ENCODE measurements at places on chromosomes 1 and 21.
A peak's percentile ranks its signal among the peaks of the same experiment; 100 is the strongest.

GRCh38 chr1:220544901-220545303 is 17.0 kb downstream of the MARK1 start:
- peak; percentile 5 for DNase-seq

GRCh38 chr1:33007190-33008050 is 29.3 kb downstream of the AK2 start:
- peak; percentile 86 for DNase-seq

- DNase-seq: peak; percentile 38
Observed at GRCh38 chr1:232620356-232620969, 9.5 kb downstream of the SIPA1L2 start.

DNA sequence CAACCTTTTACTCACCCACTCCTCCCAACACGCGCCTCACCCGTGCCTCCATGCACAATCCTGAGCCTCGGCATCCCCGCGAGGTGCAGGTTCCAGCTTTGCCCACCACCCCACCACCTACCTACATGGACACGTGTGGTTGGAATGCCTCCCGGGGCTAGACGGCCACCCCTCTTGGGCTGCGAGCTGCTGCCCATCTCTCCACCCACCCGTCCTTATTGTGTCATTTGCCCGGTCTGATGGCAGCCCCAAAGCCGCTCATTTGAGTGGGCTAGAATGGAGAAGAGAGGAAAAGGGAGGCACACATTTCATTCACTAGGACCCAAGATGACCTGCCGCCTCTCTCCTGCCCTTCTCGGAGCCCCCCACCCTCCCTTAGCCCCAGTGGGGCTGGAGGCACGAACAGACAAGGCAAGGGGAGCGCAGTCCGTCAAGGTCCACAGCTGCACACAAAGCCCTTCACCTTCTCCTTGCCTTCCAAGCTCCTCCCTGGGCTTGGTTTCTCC is 785 bp downstream of the ZNF697 start:
- DNase-seq: no peak

DNA sequence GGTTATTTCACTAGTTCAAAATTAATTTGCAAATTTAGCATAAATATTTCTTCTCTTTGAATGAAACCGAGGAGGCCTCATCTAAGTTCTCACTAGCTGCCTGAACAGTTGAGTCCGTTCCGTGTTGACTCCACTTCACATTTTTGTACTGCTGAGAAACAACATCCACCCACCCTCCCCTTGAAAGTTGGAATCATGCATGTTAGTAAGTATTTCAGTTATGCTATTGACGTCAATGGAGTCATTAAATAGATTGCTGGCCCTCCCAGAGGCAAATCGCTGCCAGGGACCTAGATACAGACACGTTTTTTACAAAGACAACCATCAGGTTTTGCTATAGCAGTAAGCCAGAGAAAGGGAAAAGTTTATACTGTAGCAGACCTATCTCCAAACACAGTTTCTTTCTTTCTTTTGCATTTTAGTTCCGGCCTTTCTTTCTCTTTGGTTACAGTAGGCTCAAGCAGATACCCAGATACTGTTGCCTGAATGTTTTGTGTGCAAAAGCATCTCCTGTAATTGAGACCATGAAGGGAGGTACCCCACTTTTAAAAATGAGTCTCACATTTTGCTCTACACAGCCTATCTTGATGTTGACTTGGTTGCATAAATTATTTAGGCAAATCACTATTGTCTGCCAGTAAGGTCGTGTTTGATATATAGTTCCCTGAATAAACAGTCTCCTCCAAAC is 262.6 kb upstream of the SGIP1 start:
- DNase-seq: peak; percentile 98

DNA sequence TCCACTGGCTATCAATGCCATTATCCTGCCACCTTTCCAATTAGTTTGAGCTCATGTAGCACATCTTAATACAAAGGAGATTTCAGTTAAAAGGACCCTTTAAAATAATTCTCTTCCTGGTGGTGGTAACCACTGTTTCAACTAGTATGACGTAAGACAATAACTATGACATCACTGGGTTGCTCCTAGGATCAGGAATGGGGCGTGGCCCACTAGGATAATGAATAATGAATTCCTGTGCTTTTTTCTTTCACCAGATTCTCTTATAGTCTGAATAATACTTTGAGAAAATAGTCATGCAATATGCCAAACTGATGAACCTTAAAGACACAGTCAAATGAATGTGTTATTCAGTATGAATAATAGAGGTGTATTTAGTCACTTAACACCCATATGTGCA is 10.6 kb upstream of the KIFAP3 start:
- peak; percentile 17 for DNase-seq

DNA sequence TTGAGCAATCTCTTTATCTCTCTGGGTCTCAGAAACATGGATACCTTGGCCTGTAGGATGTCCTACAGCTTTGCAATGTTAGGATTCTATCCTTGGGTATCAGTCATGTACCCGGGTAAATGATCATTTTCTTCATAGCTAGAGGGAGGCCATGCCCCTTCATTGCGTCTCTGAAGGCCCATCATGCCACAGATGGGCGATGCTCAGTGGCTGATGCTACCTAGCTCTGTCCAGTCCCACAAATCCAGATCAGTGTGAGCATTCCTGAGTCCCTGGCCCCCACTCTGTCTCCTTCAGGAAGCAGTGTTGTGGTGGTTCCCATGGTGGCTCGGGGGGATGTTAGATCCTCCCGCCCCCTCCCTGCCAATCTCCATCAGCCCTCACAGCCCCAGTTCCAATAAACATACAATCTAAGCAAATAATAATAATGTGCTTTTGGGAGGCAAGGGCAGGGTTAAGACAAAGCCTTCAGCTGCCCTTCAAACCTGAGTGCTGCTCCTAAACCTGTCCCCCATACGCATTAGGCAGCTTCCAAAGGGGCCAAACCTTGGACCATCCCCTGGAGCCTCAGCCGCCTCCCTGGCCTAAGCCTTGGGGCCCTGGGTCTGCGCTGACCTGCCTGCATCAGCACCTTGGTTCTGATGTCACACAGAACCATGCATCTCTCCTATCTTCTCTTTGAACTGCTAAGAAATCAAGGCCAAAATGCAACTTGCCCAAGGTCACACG is 681 bp upstream of the GPR61 start:
- DNase-seq: no peak

- peak; percentile 74 for DNase-seq
Observed at GRCh38 chr1:11478571-11479374, at the start of gene DISP3. Gene DISP3 (plus strand): TSS chr1:11479155. CDS start chr1:11500993, 21,838 bp downstream.

DNA sequence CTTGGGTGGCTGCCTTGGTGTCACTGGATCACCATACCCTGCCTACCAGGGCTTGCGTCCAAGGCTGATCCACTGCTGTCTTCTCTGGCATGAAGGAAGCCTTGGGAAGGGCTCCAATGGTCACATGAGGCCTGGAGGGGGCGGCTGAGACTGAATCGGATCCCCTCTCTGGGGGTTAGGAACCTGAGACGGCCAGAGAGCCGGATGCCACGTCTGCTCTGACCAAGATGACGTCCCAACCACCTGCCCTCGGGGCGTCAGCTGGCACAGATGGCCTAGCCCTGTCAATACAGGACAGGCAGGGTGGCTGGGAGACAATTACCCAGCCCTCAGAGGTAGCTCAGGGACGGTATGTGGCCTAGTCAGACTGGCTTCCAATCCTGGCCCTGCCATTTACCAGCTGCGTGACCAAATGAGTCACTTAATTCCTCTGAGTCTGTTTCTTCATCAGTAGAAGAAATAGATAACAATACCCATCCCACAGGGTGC is 5.4 kb downstream of the TRIM62 start:
- DNase-seq: peak; percentile 54

DNA sequence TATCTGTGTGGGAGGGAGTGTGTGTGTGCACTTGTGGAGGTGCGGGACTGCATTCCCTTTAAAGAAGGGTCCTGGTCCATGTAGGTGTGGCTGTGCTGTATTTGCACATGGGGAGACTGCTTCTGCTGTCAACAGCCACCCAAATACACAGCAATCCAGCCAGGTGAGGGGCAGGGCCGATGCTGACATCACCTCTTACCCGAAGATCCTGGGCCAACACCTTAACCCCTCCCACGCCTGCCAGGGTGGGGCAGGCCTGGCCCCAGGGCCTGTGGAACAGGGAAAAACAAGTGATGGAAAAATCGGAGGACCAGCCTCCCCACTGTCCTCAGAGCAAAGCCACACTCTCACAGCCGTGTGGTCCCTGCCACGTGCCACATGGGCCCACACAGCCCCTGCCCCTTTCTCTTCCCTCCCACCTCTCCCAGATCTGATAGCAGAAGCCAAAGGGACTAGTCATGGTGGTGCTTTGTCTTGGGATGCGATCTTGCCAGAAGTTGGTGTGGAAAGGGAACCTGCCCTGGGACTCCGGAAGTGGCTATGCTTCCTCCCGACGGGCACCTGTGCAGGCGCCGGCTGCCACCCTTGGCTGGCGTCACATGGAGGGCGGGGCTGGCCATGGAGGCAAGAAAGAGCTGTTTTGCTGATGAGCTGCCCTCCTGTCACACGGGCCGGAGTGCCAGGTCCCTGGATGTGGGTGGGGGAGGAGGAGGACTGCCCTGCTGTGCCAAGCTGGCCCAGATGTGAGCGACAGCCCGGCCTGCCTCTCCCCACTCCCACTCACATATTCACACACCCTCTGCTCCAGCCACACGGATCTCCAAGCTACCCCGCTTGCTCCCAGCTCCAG is 7.8 kb upstream of the CASZ1 start:
- no peak for DNase-seq

- peak; percentile 96 for DNase-seq
Observed at GRCh38 chr1:205963352-205964155, 20.3 kb upstream of the SLC26A9 start.

DNA sequence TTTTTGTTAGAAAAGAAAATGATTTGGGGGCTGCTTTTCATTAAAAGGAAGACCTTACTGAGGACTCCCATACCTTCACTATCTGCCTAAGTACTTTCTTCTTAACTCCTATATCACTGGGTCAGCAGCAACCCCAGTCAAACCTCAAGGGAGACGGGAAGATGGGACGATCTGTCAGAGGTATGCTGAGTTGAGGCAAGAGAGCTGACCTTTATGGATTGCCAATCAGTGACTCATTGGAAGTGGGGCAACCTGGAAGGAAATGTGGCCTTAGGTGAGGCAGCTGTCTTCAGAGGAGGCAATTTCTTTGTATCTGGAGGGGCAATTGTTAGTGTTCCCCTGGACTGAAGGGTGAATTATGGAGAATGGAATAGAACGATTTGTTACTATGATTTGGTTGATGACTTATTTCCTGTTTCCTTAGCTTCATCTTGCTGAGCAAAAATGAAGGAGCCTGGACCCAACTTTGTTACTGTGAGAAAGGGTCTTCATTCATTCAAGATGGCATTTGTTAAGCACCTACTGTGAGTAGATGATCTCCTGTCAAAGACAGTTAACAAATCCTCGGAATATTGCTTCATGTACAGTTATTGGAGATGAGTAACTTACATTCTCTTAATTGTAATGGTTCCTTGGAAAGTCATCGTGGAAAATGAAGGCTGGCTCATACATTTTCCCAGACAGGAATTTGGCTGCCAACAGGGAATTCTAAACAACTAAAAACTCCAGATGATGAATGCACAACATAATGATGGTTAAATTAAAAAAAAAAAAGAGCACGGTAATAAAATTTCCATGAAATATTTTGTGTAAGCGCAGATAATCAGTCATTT is 134.7 kb upstream of the KCNJ15 start:
- DNase-seq: no peak

DNA sequence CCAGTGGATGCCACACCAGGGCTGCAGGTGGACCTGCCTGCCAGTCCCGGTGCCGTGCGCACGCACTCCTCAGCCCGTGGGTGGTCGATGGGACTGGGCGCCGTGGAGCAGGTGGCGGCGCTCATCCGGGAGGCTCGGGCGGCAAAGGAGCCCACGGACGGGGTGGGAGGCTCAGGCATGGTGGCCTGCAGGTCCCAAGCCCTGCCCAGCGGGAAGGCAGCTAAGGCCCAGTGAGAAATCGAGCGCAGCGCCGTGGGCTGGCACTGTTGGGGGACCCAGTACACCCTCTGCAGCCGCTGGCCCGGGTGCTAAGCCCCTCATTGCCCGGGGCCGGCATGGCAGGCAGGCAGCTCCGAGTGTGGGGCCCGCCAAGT is 1171.8 kb upstream of the B3GALT2 start:
- DNase-seq: no peak

DNA sequence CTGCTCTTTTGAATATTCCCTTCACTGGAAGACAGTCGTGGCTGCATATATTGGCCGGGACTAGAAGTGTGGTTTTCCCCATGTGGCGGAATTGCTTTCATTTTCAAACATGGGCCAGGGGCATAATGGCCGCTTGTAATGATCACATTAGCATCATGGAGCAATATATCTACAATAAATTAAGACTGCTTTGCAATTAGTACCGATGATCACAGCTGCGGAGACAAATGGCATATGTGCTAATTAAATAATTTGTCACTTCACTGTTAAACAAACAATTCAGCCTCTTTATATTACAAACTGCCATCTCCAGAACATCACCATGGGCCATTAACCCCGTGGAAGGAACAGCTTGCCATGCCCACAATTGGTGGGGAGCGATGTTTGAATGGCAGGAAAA is 68.2 kb upstream of the OLIG2 start:
- no peak for DNase-seq

DNA sequence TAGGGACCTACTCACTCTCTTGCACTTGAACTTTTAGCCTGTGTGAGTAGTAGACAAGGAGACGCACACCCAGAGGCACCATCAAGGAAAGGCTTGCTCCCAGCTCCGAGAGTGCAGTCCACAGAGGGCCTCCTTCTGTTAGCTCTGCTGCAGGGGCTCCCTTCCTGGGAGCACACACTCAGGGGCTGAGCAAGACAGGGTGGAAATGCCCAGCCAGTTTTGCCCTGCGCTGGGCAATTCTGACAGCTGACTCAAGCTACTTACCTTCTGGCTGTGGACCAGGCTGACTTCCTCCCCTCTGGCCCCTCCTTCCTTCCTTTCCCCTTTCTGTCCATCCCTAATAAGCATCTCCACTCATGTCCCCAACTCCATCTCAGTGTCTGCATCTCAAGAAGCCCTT is 449.1 kb downstream of the PTPRU start:
- DNase-seq: peak; percentile 14

GRCh38 chr1:22688466-22688865 is 22.2 kb upstream of the EPHB2 start:
- DNase-seq: no peak

DNA sequence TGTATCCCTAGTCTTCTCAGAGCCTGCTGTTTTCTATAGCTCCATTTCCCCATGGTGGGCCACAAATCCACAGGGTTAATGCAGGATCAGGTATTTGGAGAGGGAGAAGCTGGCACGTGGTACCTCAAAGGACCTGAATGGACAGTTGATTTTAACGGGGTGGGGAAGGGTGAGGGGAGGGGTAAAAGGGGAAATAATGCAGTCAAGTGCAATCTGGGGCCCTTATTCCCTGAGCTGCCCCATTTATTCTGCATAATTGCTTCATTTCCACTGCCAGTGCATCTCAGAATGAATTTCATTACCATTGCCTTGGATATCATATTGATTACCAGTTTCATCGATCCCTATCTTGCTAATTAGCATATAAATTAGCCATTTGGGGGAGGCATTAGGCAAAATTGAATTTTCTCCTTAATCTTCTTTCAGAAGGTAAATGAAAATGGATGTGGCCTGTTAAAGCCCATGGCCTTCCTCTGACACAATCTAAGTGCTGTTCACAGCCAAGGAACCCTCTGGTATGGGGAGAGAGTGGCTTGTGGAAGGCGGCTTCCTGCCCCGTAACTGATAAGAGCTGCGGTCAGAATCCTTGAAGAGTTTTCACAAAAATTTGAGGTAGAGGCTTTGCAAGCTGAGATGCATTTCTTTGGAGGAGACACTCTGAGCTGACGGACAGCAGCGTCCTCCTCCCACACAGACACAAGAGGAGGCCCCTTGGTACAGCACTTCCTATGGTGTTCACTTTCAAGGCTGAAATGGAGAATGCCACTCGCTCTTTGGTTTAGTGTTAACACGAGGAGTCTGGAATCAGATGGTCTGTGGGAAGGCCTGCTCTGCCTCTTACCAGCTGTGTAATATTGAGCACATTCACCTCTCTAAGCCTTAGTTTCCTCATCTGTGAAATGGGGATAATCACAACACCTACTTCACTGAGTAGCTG is 34.4 kb downstream of the PHC2 start:
- no peak for DNase-seq
